ENCODE measurements at places on chromosomes 6 and 20. TPM values are rescaled to one million over a fixed set of nuclear protein-coding genes. Genes with fewer than 3 reads are reported as not detected.

GRCh38 chr6:73675466-73676098 lies 20.4 kb upstream of the CD109 start:
- DNase-seq: peak; percentile 84

The VSX1 gene
- not detected for total RNA-seq

The MRPL18 gene
- total RNA-seq: 38.8 TPM

The LY6G6C gene
- not detected for total RNA-seq

GRCh38 chr6:7087491-7087979 lies 20.2 kb upstream of the RREB1 start:
- DNase-seq: no peak

- DNase-seq: no peak
Measured at GRCh38 chr6:146968041-146968760, 236.0 kb upstream of the STXBP5 start.

The FRK gene
- 18.3 TPM for total RNA-seq

The CTAGE9 gene
- total RNA-seq: not detected

DNA sequence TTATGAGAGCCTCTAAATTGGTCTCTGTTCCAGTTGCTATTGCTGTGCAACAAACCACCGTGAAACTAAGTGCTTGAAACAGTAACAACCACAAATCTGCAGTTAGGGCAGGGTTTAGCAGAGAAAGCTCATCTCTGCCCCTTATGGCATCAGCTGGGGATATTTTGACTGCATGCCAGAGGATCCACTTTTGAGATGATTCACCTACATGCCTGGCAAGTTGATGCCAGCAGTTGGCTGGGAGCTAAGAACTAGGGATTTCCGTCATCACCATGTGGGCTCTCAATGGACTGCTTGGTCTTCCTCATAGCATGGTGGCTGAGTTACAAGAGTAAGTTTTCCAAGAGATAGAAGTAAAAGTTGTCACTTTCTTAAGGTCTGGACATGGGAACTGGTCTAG lies 35.1 kb downstream of the PLCB4 start:
- DNase-seq: no peak

The OXT gene
- total RNA-seq: not detected

The CDC5L gene
- total RNA-seq: 17.6 TPM

- DNase-seq: no peak
Measured at GRCh38 chr6:39419607-39420006, 97.1 kb upstream of the KCNK16 start.

The GNAS-AS1 gene
- total RNA-seq: 1.7 TPM

GRCh38 chr6:140011537-140011936 lies 637.1 kb upstream of the CITED2 start:
- no peak for DNase-seq

GRCh38 chr6:167506443-167507301 lies 181.8 kb downstream of the TTLL2 start:
- peak; percentile 54 for DNase-seq

DNA sequence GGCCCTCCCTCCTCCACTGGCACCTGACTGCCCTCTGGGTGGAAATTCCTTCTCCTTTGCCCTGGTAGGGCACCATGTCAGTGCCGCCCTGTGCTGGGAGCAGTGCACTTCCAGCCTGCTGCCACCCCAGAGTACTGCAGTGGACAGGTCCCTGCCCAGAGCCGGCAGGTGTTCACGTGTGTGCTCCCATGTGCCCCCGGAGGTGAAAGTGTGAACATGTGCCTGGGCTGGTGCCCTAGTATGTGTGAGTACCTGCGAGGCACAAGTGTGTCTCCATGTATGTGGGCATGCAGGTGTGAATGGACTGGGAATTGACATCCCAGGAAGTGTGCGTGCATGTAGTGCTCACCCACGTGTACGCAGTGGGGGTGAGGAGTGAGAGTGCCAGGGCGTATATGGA lies 29.4 kb downstream of the SDCBP2 start:
- no peak for DNase-seq

DNA sequence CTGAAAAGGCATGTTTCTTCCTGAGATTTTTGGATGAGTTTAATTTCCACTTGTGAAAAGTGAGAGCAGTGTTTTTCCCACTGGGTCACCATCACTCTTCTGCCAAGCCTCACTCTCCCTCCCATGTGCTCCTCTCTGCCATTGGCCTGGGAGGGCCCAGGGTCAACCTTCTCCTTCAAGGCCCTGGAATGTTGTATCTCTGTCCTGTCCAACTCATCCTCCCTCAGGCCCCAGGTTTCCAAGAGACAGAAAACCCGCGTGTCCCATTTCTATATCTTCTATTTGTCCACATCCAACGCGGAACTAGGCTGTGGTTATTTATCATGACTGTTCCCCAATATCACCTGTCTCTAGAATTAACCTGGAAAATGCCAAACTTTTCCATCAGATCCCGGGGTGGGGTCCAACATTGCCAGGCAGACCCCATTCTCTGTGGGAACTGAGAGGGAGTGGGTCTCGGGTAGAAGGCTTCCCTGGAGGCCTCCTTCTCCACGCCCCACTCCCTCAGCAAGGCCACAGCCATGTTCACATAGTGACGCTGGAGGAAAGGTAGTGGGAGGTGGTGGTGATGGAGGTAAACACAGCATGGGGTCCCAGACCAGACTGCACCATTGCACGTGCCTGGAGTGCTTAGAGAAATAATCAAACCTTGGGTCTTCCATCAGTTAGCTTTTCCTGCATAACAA lies 173.5 kb downstream of the SCP2D1 start:
- DNase-seq: no peak

GRCh38 chr20:57384953-57385761 lies 6.0 kb upstream of the RBM38 start:
- DNase-seq: no peak

GRCh38 chr6:7392402-7392801 lies 2.8 kb downstream of the RIOK1 start:
- no peak for DNase-seq

DNA sequence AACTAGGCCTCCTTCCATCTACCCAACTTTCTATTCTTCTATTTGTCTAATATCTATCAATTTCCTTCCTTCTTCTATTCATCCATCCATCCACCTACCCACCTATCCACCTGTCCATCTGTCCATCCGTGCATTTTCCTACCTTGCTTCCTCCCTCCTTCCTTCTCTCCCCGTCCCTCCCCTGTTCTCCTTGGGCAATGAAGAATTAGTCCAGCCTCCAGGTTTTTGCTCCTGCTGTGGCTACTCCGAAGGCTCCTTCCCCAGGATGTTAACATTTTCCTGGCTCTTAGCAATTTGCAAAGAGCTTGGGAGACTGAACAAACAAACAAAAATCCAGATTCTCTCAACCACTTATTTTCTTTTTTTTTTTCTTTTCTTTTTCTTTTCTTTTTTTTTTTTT lies 81.6 kb downstream of the KCNB1 start:
- DNase-seq: no peak

GRCh38 chr6:117352466-117353081 lies 73.2 kb downstream of the ROS1 start:
- no peak for DNase-seq

The PTCRA gene
- total RNA-seq: not detected

DNA sequence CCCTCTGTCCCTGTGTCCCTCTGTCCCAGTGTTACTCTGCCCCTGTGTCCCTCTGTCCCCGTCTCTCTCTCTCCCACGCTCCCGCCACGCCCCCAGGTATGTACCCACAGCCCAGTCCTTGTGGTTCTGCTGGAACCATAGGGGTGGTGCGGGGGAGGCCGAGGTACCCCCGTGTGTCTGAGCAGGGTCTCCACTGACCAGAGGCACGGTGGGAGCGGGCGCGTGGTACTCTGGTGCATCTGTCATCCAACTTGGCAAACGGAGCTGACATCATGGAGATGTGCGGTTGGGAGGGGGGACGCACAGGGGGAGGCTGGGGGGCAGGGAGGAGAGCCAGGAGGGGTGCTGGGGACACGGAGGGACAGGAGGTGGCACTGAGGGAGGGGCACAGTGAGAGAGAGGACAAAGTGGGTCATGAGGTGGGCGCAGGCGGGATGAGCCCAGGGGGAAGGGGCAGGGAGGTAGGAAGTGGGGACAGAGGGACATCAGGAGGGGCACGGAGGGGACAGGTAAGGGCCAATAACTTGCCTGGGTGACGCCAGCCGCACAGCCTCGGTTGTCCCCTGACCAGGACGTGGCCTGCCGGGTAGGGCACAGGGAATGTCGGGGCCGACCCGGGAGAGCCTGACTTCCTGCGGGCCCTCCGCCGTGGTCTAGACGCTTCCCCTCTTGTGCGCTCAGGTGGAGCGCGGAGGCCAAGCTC lies 163.6 kb upstream of the PDE10A start:
- no peak for DNase-seq

DNA sequence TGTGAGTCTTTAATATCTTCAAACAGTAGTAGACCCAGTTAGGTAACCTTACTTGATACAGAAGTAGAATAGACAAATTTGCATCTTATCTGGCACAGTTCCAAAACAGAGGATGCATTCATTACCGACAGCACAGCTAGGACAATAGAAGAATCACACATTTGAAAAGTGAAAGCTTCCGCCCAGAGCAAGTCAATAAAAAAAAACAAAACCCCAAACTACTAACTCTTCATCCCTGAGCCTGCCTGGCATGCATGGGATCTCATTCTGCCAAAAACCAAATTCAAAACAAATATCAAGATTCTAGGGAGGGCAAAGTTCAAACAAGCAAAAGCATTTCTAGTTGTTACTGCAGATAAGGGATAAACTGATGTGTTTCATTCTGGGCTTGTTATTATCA lies 235.4 kb downstream of the BTBD9 start:
- no peak for DNase-seq

The HLA-DQA2 gene
- total RNA-seq: 2.2 TPM

- no peak for DNase-seq
Measured at GRCh38 chr6:143844006-143844405, 868 bp downstream of the LTV1 start.

- DNase-seq: no peak
Measured at GRCh38 chr6:157144859-157145568, 178.3 kb downstream of the TMEM242 start.

The FAM162B gene
- total RNA-seq: 6.2 TPM

DNA sequence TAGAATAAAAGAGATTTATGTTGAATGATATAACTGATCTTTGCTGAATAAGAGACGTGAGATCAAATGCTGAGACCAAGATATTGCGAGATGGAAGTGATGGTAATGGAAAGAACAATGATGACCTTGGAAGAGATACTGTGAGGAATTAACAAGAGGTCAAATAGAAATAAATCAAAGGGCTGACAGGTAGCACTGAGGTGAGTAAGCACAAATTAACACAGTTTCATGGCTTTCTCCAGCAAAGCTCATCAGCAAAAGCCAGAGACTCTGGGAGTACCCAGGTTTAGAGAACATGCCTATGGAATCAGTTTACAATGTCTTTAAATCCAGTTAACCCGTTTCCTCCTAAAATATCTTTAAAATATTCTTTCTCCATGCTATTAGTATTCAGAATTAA lies 53.3 kb downstream of the POU3F2 start:
- no peak for DNase-seq

The ZNF165 gene
- 0.24 TPM for total RNA-seq

The IBTK gene
- total RNA-seq: 34.0 TPM

The FOXS1 gene
- 10.0 TPM for total RNA-seq

- DNase-seq: peak; percentile 88
Measured at GRCh38 chr20:58892141-58892931, 39.8 kb downstream of the GNAS start.

The PNPLA1 gene
- total RNA-seq: not detected

The ZC3H12D gene
- 1.2 TPM for total RNA-seq

DNA sequence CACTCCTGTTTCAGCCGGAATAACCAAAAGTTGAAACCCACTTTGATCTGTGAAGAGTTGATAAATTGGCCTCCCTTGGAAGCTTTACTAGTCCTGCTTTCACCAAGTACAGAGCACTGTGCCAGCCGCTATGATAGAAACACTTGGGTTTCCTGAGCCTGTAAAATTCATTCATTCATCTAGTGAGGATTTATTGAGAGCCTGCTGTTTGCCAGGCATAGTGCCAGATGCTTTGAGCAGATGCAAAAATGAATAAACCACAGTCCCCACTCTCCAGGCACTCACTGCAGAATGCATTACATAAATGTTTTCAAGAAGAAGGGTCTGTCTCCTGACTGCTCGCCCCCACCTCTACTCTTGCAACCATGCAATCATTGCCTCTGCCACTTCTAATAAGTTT lies 25.3 kb upstream of the TMEM217 start:
- DNase-seq: no peak

GRCh38 chr6:11198663-11199603 lies 33.5 kb downstream of the NEDD9 start:
- DNase-seq: no peak

GRCh38 chr6:148805777-148806176 lies 58.9 kb downstream of the UST start:
- DNase-seq: no peak

GRCh38 chr6:35049900-35050756 lies 91.0 kb downstream of the TCP11 start:
- DNase-seq: no peak

The MCCD1 gene
- not detected for total RNA-seq

The RCAN2 gene
- total RNA-seq: 87.3 TPM

The TMC2 gene
- 0.15 TPM for total RNA-seq

- DNase-seq: no peak
Measured at GRCh38 chr20:46751856-46752255, 42.4 kb downstream of the SLC2A10 start.

GRCh38 chr20:57649617-57650015 lies 29.4 kb upstream of the ZBP1 start:
- DNase-seq: no peak

The UBD gene
- total RNA-seq: 0.32 TPM

DNA sequence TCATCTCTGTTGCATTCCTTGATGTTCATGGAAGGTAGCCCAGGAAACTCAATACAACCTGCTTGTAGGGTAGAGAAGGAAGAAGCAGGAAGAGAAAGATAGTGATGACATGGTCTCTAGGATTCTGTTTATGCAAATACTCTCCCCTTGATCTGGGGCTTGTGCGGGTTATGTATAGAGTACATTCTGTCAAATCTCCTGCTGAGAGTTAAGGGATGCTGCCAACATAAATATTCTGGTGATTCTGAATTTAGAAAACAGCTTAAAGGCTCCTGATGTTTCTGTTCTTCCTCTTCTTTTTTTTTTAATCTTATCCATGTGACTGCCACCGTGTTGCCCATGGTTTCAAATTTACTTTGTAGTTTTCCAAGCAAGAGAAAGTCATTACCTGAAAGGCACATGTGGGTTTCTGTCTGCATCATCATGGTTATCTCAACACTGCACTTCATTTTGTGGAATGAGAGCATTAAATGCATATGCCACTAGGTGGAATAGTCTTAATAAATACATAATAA lies 150.6 kb downstream of the RPS12 start:
- DNase-seq: no peak

DNA sequence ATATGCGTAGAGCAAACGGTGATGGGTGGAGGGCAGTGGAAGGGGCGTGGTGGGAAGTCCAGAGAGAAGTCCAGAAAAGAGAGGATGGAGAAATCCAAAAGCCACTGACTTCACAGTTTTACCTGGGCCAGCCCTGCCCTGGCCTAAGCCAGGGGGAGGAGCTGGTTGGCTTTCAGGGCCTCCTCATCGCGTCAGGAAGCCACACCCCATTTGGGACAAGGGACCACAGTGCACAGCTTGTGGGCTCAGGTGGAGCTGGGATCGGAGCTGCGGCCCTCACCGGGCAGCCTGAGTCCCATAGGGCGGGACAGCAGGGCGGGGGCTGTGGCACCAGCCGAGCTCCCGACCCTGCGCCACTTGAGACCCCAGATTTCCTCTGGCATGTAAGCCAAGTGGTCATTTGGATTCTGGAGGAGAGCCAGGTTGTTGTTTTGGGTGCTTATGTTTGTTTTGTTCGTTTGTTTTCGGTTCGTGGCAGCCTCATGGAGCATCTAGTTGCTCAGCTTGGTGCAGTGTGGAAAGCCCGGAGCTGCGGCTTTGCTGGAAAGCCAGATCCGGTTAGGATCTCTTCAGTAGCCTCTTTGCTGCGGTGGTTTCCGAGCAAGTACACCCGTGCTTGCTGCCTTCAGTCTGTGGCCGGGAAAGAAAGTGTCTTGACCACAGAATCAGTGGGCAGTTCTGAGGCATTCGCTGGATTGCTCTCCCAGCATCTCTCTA lies 42.2 kb downstream of the RIOK1 start:
- no peak for DNase-seq
